Activated CD4-positive, alpha-beta T cell treated with anti-CD3 and anti-CD28 coated beads, Interleukin-2, Interleukin-6, amounts not matched to agents 100 ng/mL and 50 ng/mL, durations not matched to agents 16 hours and 8 hours (primary cell): ENCODE measurements at places on chromosomes 4 and X.

- DNase-seq, result no peak
Measured at GRCh38 chrX:153784325-153784967, 3.6 kb downstream of the SRPK3 start.

DNA sequence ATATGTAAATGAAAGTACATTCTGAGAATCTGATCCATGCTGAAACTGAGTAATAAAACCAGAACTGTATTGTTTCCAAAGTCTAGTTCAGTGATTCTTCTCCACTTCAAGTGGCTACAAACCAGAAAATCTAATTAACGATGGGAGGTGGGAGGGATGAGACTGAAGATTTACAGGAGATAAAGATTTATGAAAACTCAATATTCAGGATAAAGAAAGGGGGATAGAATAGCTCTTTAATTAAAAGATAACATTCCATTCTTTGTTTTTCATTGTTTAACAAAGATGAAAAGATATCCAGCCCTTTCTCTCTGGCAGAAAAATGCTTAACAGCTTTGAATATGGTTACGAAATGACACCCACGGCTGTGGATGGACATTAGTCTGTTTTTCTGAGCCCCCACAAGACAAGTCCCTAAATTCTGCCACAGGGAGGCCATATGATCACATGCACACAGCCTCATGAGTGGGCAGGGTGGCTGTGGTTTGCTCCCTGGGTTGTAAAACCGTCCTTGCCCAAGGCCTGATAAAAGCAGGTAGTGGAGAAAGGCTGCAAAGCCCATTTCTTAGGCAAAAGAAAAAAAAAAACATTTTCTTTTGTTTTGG lies 36.4 kb downstream of the TMEM150C start:
- no peak for DNase-seq

DNA sequence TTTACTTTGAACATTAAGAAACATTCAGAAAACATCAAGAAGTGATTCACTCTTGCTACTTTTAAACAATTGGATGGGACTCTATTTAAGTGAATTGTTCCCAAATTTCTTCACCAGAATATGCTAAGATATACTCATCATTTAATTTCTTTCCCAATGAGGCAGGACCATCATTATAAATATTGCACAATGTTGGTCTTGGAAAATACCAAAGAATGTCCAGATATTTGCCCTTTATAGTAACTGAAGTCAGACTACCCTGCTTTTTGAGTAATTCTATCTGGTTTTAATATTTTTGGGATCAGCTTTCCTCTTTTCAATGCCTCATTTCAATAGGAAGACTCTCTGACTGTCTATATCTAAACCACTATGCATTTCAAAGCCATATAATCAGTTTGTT lies 129.4 kb upstream of the TENM3 start:
- no peak for DNase-seq

GRCh38 chr4:153327247-153327646 lies 17.2 kb upstream of the MND1 start:
- DNase-seq, result no peak

- DNase-seq, result no peak
Measured at GRCh38 chrX:480861-481417, 94.2 kb upstream of the PPP2R3B start.

DNA sequence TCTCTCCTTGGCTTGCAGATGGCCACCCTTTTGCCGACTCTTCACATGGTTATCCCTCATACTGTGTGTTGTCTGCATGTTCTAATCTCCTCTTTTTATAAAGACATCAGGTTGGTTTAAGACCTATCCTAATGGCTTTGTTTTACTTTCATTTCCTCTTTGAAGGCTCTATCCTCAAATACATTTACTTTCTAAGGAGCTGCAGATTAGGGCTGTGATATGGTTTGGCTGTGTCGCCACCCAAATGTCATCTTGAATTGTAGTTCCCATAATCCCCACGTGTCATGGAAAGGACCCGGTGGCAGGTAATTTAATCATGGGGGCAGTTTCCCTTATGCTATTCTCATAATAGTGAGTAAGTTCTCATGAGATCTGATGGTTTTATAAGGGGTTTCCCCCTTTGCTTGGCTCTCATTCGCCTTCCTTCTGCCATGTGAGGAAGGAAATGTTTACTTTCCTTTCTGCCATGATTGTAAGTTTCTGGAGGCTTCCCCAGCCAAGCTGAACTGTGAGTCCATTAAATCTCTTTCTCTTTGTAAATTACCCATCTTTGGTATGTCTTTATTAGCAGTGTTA lies 204.5 kb downstream of the RELL1 start:
- DNase-seq, result no peak

- no peak for DNase-seq
Measured at GRCh38 chr4:89765966-89766365, 71.0 kb downstream of the SNCA start.

DNA sequence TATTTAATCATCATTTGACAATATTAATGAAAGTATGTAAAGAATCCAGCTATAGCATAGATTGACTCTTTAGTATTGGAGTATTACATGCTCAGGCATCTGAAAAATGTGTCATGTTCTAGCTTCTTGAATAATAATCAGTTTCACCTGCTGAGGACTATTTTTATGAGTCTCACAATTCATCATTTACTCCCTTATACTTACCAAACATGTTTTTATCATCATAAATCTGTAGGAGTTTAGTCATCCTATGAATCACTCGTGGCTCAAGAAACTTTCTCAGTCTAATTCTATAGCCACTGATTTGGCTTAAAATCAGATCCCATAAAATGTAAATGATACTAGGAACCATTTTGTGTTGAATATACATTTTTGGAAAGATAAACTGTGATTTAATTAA lies 1616.1 kb downstream of the C4orf33 start:
- DNase-seq, result no peak
